ENCODE measurements at places on chromosomes 1 and 21.
A peak's percentile ranks its signal among the peaks of the same experiment; 100 is the strongest.

- no peak for DNase-seq
Measured at GRCh38 chr1:69993810-69994209, 211.6 kb downstream of the LRRC40 start.

GRCh38 chr1:75087278-75087677, 46.9 kb upstream of the LHX8 start:
- DNase-seq, result no peak

GRCh38 chr1:228986093-228986904, 251.0 kb downstream of the RHOU start:
- DNase-seq, result no peak

GRCh38 chr1:47401761-47402160, 14.3 kb upstream of the FOXE3 start:
- no peak for DNase-seq

- DNase-seq, result peak; percentile 26
Measured at GRCh38 chr1:92623187-92623778, 136.6 kb upstream of the GFI1 start.

DNA sequence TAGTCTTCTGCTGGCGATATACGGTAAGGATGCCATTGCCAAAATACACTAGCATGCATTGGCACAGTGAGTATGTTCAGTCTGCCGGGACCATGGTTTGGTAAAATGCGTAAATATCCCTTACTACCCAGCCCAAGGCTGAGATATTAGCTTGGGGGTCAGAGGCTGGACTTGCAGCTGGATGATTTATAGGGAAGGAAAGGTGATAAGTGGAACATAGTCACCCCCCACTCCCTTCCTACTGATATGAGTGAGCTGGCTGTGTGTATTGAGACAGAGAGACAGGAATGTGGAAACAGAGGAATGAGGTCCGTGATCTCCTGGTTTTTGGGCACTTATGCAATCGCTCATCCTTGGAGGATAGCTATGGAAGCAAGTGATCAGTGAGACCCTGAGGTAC, 642.8 kb downstream of the KCNT2 start:
- DNase-seq, result no peak

DNA sequence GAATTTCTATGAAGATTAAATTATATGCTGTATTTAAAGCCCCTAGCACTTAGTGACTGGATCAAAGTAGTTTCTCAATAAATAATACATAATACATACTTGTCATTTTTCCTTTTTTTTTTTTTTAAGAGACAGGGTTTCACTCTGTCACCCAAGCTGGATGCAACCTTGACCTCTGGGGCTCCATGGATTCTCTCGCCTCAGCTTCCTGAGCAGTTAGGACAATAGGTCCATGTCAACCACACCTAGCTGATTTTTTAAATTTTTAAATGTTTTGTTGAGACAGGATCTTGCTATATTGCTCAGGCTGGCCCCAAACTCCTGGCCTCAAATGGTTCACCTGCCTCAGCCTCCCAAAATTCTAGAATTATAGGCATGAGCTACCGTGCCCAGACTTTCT, 5.9 kb downstream of the ACADM start:
- DNase-seq, result no peak

GRCh38 chr1:39675220-39675619, 3.3 kb upstream of the NT5C1A start:
- no peak for DNase-seq

DNA sequence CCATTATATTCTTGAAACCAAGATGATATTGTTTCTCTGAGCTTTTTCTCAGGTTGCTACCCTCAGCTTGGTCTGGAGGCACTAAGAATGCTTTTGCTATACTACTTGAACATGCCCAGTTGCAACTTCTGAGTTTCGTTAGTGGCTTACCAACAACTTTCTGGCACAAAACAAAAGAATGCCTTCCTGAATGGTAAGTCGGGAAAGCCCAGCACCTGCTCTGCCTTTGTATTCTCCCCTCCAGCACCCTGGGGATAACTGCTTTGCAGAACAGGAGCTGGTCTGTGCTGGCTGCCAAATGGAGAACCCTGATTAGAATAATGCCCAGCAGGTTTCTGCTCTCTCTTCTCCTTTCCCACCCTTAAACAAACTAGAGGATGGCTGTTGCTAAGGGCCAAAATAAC, 149.3 kb downstream of the TGFB2 start:
- DNase-seq, result no peak

DNA sequence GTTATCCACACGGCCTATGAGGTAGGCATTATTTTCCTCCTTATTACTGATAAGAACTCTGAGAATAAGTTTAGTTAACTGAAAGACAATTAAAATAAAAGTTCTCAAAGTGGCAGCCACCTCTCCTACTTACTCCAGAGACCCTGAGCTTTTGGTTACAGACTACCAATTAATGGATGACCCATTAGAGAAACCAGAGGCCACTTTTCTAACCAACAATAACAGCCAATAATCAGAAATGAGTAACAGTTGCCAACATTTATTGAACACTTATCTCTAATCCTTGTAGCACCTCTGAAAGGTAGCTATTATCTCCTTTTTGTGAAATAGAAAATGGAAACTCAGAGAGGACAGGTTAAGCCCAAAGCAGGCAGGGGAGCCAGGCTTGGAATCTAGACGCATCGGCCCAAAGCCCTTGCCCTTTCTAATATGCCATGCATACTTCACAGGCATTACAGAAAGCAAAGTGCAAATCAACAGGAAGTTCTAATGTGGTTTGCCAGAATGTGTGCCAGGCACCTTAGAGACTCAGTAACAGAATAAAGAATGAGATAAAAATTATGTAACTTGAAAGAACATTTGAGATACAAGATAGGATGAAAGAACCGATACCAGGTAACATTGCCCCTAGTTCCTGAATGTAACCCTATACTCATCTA, 50.0 kb downstream of the BEND5 start:
- no peak for DNase-seq

DNA sequence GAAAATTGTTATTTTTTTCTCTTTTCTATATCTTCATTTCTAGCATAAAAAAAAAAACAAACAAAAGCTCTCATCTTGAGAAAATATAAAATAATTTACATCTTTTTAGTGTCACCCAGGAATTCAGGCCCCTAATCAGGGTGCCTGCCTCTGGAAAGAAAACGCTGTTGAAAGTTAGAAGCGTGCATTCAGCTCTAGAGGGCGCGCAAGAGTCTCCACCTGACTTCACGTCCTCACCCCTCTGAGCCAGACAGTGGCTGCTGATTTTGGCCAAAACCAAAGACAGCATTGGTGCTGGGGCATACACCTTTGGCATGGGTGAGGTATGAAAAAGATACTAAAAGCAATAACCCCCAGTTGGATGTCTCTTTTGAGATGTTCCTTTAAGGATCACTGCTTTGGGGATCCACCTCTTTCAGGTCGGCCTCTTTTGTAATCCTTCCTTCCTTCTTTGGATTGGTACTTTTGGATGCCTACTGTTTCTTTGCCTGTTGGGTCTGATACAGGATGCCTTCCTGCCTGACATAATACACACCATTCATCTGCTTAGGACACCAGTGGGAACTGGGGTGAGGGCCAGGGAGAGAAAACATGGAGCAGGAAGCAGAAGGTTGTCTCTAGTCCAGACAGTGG, 77.6 kb upstream of the CHRM3 start:
- no peak for DNase-seq

DNA sequence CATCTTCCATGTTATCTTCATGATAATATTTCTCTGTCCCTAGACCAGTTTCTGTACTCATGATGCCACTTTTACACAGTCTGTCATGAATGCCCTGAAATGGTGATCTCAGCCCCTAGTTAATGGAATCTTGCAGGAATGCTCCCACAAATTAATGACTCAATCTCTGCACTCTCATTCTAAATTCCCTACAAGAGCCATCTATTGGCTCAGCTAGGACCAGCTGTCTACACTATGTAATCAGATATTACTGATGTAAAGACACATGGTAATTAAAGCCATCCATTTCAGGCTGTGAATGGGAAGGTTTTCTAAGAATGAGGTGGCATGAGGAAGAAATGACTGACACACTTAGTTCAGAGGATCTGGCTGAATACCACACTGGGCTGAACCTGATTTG, 199.1 kb upstream of the KCND3 start:
- DNase-seq, result no peak

DNA sequence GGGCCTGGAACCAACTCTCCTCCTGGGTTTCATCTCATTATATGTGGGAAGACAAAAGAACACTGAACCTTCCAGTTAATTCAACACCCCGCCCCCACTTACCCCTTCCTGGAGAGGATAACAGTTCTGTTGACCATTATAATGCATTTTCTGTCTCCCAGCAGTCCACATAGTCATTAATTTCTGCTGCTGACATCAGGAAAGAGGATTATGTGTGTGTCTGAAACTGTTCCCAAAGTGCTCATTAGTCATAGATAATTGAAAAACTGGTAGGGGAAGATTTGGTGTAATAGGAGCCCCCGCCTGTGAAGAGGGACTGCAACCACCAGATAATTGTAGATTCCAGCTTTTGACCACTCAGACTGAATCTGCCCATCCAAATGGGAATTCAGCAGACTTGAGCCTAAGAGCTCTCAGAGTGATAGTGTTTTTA, 208.7 kb downstream of the FGGY start:
- no peak for DNase-seq

GRCh38 chr1:107538502-107538901, 397.7 kb downstream of the NTNG1 start:
- no peak for DNase-seq

GRCh38 chr1:32025515-32025914, 11.8 kb downstream of the KHDRBS1 start:
- DNase-seq, result no peak

DNA sequence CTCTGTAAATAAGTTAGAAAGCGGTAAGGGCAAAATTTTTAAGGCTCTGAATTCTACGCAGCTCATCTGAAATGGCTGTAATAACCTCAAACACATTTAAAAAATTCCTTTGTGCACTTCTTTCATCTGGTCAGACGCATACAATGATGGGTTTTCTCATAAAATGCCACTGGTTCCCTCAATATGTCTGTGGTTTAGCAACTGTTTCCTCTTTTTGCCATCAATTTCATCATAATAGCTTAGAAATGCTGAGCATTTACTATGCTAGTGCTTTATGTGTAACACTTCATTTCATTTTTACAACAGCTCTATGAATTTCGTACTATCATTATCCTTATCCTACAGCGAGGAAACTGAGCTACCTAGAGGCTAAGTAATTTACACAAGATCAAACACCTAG, 35.3 kb upstream of the DMRTA2 start:
- DNase-seq, result peak; percentile 84

GRCh38 chr1:168803806-168804510, 75.0 kb upstream of the DPT start:
- no peak for DNase-seq

DNA sequence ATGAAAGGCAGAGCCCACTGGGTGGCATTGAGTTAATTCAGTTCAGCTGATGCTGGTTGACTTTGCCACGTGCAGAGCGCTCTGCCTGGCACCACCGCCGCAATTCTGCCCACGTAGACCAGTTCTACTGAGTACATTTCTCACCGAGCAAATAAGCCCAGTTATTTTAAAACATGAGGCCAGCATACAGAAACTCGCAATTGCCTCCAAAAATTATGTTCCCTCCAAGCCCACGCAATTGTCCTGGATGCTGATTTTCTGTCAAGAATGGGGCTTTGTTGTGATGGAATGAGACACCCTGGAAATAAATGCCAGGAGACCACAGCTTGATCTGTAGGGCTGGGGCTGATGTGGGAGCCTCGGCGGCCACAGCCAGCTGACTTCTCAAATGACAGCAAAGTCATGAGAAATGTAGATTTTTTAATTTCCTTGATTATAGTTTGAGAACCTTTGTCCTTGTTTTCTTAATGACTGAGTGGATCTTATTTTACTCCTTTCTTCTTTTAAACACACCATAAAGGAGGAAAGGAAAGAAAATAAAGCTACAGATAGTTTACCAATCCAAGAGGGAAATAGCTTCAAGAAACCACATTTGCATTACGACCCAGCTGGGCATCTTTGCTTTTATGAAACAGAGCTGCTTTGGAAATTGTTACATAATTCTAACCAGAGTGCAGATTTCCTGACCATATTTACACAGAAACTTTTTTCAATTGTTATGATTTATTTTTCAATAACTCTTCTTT, 11.6 kb upstream of the PARP1 start:
- DNase-seq, result no peak

DNA sequence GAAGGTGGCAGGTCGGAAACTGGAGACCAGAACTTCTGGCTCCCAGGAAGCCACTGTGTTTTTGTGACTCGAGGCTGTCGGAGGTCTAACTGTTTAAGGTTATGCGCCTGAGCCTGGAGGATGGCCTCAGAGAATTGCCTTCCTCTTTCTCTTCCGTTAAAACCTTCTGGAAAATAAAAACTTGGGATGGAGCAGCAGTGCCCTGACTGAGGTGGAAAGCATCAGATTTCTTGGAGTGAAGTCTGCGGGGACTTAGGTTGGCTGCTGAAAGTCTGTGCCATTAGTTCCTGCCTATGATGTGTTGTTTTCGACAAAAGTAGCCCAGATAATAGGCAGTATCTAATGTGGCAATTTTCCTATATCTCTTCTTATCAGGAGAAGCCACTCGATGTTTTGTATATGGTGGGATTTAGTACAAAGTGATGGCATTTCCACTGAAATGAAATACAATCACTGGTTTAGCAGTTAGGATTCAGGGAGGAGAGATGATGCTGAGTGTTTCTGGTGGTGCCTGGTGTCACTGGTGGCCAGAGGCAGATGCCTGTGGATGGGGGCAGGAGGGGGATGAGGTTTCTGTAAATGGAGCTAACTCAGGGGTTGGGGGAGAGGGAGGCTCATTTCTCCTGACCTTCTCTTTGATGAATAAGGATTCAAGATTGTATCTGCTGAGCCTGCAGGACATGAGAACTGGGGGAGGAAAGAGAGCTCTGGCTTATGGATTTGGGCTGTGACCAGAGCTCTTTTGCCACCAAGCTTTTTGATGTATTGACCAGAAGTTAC, 150.8 kb downstream of the CAMTA1 start:
- DNase-seq, result no peak

DNA sequence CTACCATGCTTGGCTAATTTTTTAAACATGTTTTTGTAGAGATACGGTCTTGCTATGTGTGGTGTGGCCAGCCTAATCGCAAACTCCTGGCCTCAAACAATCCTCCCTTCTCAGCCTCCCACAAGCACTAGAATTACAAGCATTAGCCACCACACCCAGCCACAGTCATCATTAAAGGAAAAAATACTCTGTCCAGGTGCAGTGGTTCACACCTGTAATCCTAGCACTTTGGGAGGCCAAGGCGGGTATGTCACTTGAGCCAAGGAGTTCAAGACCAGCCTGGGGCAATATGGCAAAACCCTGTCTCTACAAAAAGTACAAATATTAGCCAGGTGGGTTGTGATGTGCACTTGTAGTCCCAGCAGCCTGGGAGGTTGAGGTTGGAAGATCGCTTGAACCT, 25.0 kb upstream of the NLRP3 start:
- no peak for DNase-seq

GRCh38 chr1:54553602-54554313, 5.7 kb downstream of the ACOT11 start:
- DNase-seq, result no peak

All from GF-D8 (cell line).